ENCODE measurements at places on chromosomes 11 and 22.
A peak's percentile ranks its signal among the peaks of the same experiment; 100 is the strongest.

- peak; percentile 30 for DNase-seq
Measured at GRCh38 chr11:8263109-8263768, 439 bp downstream of the LMO1 start.

DNA sequence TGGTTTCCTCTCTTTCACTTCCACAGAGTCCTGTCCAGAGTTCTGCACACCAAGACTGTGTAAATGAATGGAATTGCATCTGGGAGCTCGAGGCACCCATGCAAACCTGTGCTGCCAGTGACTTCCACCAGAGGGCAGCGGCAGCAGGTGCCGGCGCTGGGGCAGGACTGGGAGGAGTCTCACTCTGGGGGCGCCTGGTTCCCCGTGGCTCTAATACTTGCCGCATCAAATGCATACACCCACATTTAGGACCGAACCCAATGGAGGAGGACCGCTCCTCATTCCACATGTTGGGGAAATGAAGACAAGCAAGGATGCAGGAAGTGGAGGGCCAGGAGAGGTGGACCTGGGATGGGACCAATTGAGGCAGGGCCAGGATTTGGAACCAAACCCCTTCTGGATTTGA lies 1.1 kb upstream of the CD6 start:
- DNase-seq: peak; percentile 71

- DNase-seq: no peak
Measured at GRCh38 chr11:114219559-114220349, 76.4 kb upstream of the NNMT start.

DNA sequence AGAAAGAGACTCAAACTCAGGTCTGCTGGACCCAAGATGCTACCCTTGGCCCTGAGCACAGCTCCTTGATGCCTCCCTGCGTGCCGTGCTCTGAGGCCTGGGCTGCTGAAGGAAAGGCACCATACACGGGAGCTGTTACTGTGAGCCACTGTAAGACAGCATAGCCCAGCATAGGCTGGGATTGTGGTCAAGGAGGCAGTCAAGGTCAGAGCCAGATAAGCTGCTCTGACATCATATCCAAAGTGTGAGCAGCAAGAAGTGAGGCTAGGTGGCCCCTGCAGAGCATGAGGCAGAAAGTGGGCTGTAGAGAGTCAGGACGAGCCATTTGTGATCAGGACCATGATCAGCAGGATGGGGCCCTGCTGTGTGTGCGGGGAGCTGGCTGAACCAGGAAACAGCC lies 7.7 kb downstream of the SLC22A8 start:
- DNase-seq: no peak

DNA sequence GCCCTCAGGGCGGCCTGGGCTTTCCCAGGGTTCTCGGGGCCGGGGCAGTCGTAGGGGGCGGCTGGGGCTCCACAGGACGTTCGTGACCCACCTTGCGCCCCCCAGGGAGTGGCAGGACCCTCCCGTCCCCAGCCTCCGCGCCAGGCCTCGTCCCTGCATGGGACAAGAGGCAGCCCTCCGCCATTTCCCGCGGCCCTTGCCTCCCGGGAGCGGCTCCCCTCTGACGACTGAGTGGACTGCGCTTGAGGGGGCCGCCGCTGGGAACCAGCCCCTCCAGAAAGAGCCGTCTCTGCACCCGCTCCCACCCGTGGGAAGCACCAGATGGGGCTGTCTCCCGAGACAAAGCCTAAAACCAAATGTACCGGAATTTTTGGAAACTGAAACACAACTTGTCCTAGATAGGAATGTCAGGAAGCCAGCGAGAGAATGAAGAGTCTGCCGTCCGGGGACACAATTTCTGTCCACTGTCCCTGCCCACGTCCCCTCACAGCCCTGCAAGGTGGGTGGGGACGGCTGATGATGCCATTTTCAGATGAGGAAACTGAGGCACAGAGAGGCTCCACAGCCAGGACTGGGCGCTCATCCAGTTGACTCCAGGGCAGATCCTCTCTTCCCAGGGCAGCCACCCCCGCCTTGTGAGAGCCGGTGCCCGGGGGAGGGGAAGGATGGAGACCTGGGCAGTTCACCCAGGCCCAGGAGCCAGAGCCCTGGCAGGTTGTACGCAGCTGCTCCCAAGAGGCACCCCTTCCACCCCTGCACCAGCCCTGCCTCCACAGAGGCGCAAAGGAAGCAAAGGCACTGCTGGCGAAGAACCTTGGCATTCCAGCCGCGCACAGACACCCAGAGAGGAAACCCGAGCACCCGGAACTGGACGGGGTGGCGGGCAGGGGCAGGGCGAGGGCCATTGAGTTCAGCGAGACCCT lies 18.1 kb upstream of the PICK1 start:
- no peak for DNase-seq

GRCh38 chr11:92605667-92606066 lies 363.8 kb upstream of the MTNR1B start:
- DNase-seq: no peak

Data from HAP-1 (cell line).